ENCODE measurements at places on chromosomes 4 and X.

DNA sequence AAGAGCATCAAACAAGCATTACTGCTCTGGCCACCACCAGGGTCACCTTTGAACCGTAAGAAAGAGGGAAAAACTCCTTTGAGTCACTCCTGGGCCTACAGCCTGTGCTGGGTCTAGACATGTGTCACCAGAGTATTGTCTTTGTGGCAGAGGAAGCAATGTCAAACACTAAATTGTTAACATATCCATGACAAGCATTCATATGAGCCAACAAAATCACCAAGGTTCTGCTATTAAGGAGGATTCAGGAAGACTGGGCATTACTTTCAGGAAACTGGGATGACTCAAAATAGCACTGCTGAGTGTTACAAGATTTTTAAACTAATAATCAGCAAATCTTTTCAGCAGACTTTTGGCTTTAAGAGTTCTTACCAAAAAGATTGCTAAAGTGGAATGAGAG is 28.1 kb downstream of the LGI2 start:
- no peak for DNase-seq

GRCh38 chr4:25154594-25155265 is 5.5 kb downstream of the SEPSECS start:
- DNase-seq = no peak

DNA sequence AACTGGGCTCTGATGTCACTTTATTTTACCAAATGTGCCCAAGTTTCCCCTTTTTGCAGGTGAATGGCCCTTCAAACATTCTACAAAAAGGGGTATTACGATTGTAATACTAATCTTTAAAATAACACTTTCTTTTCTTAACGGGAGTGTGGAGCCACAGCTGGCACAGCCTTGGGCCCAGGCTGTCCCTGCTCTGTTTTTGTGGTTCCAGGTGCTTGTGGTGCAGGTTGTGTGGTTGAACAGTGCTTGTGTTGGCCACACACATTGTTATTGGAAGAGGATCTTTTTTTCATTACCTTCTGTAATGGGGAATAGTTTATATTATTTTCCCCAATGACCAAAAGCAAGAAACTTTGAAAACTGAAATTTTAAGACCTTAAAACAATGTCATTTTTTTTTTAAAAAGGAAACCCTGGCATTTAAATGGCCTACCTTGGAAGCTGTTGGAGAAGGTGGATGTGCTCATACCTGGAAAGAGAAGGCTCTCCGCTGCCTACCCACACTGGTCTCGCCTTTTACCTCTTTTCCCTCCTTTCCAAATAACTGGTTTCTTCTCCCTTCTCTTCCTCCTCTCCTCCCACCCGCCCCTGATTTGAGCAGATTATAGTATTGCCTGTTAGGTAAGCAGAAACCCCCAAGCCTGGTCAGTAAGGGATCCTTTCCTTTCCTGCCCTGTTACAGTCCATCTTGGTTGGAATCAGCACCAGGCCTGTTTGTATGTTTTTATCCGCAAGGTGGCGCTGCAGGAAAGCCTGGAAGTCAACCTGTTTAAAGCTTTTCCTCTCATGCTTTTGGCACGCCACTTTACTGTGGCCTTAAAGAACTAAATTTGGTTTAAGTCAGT is 28.6 kb downstream of the HADH start:
- peak; percentile 65 for DNase-seq

DNA sequence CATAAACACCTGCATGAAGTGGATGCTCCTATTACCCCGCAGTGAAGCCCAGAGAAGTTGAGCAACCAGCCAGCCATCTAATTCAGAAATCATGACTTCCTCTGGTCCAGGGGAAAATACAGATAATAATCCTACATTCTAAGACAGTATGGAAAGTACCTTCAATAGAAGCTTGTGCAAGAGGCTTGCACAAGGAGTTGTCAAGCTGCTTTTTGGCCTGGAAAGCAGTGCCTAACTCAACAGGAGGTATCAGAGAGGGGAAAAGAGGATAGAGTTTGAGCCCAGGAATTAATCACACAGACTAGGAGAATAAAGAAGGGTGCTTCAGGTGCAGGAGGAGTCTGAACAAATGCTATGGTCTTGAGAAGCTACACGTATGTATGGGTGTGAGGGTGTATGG is 26.7 kb downstream of the TMEM192 start:
- no peak for DNase-seq

- no peak for DNase-seq
These were observed 582.0 kb upstream of the EPHA5 start for GRCh38 chr4:66252291-66252690.

GRCh38 chr4:3446631-3447320 is 5.0 kb downstream of the HGFAC start:
- no peak for DNase-seq

- DNase-seq = no peak
These were observed 171.8 kb upstream of the TBL1X start for GRCh38 chrX:9293051-9293496.

- no peak for DNase-seq
These were observed 472.2 kb upstream of the KLHL4 start for GRCh38 chrX:87045352-87045751.

DNA sequence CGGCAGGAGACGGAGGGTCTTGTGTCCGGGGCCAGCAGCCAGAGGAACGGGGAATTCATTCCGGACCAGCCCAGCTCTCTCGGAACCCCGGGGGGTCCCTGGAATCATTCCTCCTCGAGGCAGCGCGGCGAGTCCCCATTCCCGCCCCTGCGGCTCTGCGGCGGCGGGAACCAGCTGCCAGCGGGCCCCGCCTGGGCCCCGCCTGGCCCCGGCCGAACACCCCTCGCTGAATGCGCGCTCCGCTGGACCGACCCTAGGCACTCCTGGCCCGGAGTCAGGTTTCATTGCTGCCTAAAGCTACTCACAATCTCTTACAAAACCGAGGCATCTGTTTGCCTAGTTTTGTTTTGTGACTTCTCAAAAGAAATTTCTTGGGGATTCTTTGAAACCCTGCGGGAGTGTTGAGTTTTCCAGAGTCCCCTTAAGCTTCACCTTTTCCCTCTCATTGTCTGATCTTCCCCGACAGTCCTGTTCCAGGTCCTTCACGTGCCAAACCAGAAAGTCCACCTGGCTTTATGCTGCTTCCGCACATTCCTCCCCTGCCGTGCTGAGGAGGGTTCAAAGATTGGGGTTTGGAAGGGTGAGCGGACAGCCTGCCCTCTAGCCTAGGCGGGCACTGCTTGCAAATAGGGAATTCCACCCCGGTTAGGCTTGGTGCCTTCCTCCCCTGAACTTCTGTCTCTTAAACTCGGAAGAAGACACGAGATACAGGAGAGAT is 789 bp downstream of the ARHGAP10 start:
- DNase-seq = no peak

DNA sequence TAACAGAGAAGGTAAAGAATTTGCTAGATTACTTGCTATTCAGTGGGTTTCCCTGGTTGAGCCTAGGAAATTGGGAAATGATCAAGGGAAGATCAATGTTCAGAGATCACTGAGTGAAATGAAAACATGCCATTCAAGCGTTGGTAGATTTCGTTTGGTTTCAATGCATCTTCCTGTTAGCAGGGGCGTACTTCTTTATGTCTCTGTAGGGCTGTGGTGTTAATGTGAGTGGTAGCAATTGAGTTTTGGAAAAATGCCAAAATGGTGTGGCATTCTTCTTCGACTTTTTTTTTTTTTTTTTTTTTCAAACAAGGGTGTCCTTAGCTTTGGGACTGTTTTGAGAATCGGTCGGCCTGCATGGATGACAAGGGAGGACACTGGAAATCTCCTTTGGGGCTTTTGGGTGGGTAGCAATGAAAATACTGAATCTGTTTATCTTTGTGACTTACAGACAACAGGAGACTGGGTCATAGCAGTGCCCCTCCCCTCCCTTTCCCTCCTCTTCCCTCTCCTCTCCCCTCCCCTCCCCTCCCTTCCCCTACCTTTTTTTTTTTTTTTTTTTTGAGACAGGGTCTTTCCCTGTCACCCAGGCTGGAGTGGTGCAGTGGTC is 50.4 kb downstream of the SPRY1 start:
- no peak for DNase-seq

DNA sequence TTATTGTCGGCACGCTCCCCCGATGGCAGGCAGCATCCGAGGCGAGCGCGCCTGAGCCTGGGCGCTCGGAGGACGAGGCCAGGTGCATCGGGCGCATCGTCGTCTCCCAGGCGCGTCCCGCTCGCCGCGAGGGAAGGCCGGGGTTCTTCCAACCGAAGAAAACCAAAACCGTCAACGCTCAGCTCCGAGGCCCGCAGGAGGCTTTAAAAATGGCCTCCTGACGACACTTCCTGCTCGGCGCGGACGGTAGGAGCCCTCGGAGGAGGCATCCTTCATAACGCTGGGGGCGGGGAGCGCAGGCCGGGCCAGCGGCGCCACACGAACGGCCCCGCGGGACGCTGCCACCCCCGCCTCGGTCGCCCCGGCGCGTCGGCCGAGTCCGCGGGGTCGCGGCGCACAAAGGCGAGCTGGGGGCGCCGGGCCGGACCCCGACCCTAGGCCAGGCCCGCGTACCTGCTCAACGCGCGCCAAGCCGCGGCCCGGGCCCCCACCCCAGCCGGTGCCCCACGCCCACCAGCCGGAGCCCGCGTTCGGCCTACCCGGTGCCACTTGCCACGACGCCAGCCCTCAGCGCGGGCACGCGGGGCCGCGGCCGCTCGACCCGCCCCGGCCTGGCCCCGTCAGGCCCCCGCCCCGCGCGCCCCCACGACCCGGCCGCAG is 501 bp downstream of the ZNF518B start:
- DNase-seq = no peak

DNA sequence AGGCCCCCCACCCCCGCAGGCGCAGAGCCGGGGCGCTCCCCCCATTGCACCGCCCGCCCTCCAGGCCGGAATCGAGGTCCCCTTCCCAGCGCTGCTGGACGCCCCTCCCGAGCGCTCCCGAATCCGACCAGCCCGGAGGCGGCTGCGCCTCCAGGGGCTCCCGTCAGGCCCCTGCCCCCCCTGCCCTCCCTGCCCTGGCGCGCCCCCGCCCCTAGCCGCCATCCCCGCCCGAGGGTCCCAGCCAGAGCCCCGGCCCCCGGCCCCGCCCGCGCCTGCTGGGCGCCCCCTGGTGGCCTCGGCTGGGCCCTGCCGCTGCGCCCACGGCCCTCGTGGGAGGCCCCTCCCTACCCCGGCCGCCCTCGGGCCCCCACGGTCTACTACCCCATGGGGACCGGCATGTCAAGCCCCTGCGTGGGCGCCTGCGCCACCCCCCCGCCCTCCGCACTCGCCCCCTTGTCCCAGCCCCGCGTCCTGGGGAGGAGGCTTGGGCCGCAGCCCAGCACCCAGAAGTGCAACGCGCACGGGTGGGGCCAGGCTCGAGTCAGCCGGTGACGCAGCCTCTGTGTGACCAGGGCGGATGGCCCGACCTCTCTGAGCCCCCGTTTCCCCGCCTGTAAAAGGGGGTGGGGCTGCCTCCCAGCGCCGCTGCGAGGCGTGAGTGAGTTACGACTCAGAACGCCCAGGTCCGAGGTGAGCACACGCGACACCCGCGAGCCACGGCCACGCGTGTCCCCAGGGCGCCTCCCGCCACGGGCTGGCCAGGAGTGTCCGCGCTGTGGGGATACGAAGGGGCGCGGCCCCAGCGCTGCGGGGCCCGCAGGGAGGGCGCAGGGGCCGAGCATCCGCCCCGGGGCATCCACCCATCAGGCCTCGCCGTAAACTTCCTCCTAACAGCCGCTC is 104.9 kb downstream of the FAM53A start:
- DNase-seq = peak; percentile 45

GRCh38 chr4:77023920-77024319 is 51.9 kb downstream of the CCNI start:
- DNase-seq = no peak

GRCh38 chrX:9376111-9376510 is 88.7 kb upstream of the TBL1X start:
- DNase-seq = no peak

- no peak for DNase-seq
These were observed 104.0 kb downstream of the PHEX start for GRCh38 chrX:22135994-22136684.

DNA sequence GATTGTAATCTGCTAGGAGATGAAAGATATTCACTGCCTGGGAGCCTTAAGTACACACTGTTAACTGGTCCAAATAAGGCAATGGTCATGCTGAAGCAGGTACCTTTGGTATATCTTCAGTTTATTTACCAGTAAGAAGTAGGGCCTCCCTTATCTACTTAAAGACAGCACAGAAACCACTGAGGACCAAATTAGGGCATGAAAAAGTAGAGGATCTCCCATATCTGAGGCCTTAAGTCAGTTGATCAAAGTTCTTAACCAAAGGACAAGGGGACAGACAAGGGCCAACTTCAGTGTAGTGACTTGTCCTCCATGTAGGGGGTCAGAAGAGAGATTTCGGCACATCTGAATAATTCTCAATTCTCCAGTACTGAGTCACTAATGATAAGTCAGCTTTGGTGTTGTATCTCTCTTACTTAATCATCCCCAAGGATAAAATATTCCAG is 59.1 kb downstream of the AMELX start:
- no peak for DNase-seq

DNA sequence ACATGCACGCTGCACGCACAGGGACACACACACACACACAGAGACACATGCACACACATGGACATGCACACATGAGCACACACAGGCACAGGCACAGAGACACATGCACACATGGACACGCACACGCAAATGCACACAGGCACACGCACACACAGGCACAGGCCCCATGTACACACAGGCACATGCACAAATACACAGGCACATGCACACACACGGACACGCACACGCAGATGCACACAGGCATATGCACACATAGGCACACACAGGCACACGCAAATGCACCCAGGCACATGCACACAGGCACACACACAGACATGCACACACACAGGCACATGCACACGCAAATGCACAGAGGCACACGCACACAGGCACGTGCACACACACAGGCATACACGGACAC is 30.3 kb upstream of the HTRA3 start:
- no peak for DNase-seq

- DNase-seq = no peak
These were observed 501.3 kb upstream of the AADAT start for GRCh38 chr4:170591076-170591475.

- DNase-seq = no peak
These were observed 11.6 kb downstream of the SMIM20 start for GRCh38 chr4:25925486-25926201.

GRCh38 chrX:22032084-22032483 is at the start of gene PHEX:
Gene PHEX, plus strand, starts transcription at chrX:22032325. Its CDS starts 681 bp downstream, at chrX:22033006.
- DNase-seq = no peak

- DNase-seq = no peak
These were observed 695.4 kb upstream of the HS3ST1 start for GRCh38 chr4:12124138-12124537.

- DNase-seq = no peak
These were observed 117.9 kb downstream of the SH3RF1 start for GRCh38 chr4:169152899-169153298.

DNA sequence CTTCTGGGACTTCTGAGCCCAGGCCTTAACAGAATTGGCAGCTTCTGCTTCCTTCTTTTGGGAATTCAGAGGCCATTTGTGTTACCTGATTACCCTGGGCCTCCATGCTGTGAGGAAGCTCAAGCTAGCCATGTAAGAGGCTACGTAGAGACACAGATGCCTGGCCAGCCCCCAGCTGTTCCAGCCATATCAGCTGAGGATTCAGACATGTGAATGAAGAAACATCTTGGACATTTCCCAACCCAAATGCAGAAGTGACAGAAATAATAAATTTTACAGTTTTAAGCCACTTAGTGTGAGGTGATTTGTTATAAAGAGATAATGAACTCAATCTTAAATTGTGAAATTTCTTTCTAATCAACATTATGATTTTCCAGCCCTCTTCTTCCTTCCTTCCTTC is 18.7 kb upstream of the ZNF827 start:
- no peak for DNase-seq

GRCh38 chrX:22203186-22203585 is 69.5 kb upstream of the CBLL2 start:
- no peak for DNase-seq

GRCh38 chrX:2488621-2489285 is 12.0 kb downstream of the DHRSX start:
- DNase-seq = no peak
